Thoracic aorta (tissue), 2 donors: ENCODE measurements at places on chromosomes 3 and 15. TPM values are rescaled to one million over a fixed set of nuclear protein-coding genes. Genes with fewer than 3 reads are reported as not detected.
A peak's percentile ranks its signal among the peaks of the same experiment; 100 is the strongest.

DNA sequence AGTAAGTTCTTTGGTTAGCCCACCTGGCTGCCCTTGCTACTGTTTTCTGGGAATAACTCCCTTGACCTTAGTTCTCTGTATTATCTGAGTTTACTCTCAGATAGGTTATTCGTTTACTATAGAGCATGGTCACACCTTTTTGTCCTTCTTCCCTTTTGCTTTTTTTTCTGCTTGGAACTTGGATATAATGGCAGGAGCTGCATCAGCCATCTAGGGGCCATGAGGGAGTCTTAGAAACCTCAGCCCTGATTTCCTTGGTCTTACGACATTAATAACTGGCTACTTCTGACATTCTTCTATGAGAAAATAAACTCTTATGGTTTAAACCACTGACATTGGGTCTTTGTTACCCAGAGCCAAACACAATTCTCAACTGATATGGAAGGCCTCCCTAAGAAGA, 3.4 kb upstream of the SLC51B start:
- peaks cover 8% of the 10 kb centered on the region for H3K36me3 ChIP-seq
- H3K27me3 ChIP-seq, result no peaks in the 10 kb centered on the region
- no peaks in the 10 kb centered on the region for H3K4me1 ChIP-seq

GRCh38 chr15:38454696-38455090, 766 bp downstream of the FAM98B start:
- H3K27ac ChIP-seq, result peak overlapping the region; percentile 83
- no peaks in the 10 kb centered on the region for H3K27me3 ChIP-seq
- peaks cover 15% of the 10 kb centered on the region for H3K4me1 ChIP-seq
- peak overlapping the region; percentile 86 for H3K4me3 ChIP-seq

DNA sequence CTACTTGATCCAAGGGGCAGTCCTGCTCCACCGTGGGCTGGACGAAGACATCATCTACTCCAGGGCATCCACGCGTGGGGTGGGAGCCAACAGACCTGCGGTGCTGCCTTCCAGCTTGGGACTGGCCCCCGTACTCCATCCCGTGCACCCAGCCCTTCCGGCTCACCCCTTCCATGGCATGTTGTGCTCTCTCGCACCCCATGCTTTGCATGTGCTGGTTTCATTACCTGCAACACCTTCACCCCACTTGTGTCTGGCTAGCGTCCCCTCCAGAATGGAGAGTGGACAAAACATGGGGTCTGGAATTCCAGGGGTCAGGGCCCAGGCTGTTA, 30.2 kb downstream of the SEMA7A start:
- no peaks in the 10 kb centered on the region for H3K36me3 ChIP-seq
- H3K27me3 ChIP-seq, result no peaks in the 10 kb centered on the region
- H3K4me1 ChIP-seq, result no peaks in the 10 kb centered on the region
- DNase-seq, result no peak
- H3K4me3 ChIP-seq, result no peak overlapping the region

The CSNK1G1 gene
- total RNA-seq, result 9.3 TPM

- no peak for DNase-seq
- no peaks in the 10 kb centered on the region for H3K4me1 ChIP-seq
- H3K36me3 ChIP-seq, result no peaks in the 10 kb centered on the region
Observed at GRCh38 chr3:189890496-189890895, 230.2 kb downstream of the P3H2 start.

- H3K4me3 ChIP-seq, result no peak overlapping the region
- DNase-seq, result no peak
- H3K27ac ChIP-seq, result no peak overlapping the region
- H3K27me3 ChIP-seq, result no peaks in the 10 kb centered on the region
Observed at GRCh38 chr15:32705446-32705845, 12.4 kb upstream of the GREM1 start.

DNA sequence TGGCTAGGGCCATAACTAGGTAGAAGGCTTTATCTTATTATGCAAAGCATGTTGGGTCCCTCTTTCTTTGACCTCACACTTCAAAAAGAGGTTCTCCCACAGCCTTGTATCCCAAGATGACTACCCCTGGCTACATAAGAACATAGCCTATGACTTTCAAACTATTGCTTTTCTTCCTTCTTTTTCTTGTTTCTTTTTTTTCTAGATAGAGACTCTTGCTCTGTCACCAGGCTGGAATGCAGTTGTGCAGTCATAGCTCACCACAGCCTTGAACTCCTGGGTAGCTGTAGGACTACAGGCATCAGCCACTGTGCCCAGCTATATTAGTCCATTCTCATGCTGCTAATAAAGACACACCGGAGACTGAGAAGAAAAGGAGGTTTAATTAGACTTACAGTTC, 47.2 kb downstream of the DIPK2A start:
- no peaks in the 10 kb centered on the region for H3K27me3 ChIP-seq
- DNase-seq, result no peak
- H3K27ac ChIP-seq, result no peak overlapping the region
- H3K36me3 ChIP-seq, result no peaks in the 10 kb centered on the region

The SLC15A2 gene
- total RNA-seq, result 5.1 TPM

GRCh38 chr15:100186366-100186765, 155.4 kb downstream of the ADAMTS17 start:
- H3K27ac ChIP-seq, result no peak overlapping the region
- H3K4me1 ChIP-seq, result no peaks in the 10 kb centered on the region
- H3K27me3 ChIP-seq, result no peaks in the 10 kb centered on the region
- no peaks in the 10 kb centered on the region for H3K36me3 ChIP-seq
- no peak for DNase-seq
